ENCODE measurements at places on chromosomes 13 and 19.

GRCh38 chr19:11191273-11191755 lies 6.0 kb downstream of the KANK2 start:
- DNase-seq, result no peak

GRCh38 chr13:38350114-38350617 lies 515 bp downstream of the UFM1 start:
- DNase-seq, result peak; percentile 40

DNA sequence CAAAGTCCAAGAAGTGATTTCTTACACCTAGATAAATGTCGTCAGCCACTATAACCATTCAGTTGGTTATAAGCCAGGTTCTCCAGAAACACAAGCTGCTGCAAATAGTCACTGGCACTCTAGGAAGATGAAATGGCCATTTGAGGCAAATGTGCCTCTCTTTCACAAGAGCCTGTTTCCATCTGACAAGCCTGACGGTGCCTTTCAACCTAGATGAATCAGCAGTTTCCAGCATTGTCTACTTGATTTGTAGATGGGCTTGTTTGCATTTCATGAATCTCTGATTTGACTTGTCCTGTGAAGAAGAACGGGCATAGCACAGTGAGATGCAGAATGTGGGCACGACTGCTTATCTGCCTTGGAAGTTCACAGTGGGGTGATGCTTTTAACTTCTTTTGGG lies 327.2 kb downstream of the LMO7 start:
- DNase-seq, result no peak

- DNase-seq, result peak; percentile 98
Measured at GRCh38 chr19:46859637-46860124, 1.1 kb upstream of the ARHGAP35 start.

DNA sequence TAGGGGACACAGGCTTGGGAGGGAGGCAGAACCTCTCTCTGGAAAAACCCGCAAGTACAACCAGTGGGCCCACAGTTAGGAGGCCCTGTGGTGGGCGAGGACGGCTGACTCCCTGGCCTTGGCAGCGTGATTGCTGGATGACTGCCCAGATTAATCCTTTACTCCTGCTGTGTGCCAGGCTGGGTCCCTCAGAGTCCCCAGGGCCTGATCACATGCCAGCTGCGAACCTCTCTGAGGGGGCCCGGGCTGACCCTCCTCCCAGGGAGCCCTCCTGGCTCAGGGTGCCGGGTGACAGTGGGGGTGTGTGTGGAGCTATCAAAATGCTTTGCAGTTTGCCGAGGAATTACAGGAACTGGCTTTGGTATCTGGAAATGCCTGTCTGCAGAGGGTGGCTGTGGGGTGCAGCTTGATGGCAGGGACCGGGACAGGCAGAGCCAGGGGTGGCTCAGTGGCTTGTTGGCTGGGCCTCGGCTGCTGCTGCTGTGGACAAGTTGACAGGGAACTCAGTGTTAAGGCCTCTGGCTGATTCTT lies 48.9 kb downstream of the DNM2 start:
- peak; percentile 73 for DNase-seq

- no peak for DNase-seq
Measured at GRCh38 chr13:106377931-106378662, 157.4 kb downstream of the EFNB2 start.

- DNase-seq, result peak; percentile 27
Measured at GRCh38 chr19:3028305-3029064, 595 bp downstream of the TLE2 start.

DNA sequence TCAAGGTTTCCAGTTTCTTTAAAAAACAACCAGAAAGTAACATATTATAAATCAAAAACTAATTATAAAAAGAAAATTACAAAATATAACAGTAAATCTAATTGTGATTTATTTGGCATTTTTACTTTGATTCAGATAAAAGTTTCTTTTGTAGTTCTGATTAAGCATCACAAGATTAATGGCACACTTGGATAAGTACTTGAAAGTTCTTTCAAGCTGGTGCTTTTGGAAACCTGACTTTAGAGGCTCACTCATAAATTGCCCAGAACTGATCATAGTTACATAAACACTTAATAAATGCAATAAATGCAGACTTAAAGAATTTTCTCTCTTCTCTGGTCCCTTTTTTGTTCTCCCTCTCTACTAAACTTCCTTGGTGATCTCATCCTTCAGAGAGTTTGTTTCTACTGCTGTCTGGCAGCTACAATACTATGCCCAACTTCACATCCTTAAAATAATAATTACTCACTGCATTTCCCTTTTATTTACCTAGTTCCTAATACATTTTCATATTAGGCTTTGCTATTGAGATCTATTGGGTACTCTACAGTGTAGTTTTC lies 1417.0 kb downstream of the EFNB2 start:
- no peak for DNase-seq

DNA sequence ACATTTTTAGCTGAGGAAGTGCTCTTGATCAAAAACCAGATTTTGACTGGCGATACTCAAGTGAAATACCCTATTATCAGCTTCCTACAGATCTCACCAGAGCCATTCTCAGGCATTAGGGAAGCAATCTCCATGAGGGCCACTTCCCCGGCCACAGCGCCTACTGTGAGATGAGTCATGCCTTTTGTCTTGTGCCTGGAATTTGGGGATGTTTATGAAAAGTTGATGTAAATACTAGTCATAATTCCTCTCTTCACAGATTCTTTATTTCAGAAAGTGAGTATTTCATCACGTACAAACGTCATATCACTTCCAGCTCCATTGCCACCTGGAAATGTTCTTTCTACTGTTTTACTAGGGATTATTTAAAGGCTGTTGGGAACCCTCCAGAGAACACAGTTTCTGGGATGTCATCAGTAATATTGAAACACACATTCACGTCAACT lies 25.3 kb upstream of the SLC46A3 start:
- no peak for DNase-seq

DNA sequence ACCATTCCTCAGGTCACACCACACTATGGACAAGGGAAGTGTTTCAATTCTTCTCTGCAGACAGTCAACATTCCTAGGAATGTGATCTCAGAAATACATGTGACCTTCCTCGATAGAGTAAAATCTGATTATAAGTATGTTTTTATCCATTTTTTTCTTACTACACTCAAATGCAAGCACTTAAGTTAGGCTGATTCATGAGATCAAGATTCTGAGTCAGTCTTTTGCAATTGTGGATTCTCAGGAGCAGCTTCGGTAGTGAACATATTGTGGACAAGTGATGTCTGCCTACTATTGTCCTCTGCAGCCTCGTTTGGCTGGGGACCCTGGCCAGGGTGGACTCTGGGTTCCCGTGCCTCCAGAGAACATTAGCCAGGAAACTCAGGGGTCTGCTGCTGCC lies 3.2 kb downstream of the SERPINE3 start:
- DNase-seq, result no peak

DNA sequence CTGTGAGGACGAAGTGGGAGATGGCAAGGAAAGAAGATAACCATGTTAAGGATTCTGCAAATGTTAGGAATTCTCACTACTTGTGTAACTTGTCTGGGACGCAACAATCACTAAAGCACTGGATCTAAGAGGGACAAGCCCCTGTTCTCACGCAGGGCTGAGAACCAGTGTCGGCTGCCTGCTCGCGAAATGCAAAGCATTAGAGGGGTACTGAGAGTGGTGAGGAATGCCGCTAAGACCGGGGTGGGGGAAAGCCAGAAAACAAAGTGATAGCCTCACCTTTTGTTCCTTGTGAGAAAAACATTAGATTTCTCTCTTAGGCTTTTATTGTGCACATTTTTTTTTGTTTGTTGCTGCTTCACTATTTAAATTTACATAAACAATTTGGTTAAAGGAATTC lies 241.9 kb downstream of the ABCC4 start:
- DNase-seq, result no peak

GRCh38 chr19:38538793-38539528 lies 78.8 kb downstream of the MAP4K1 start:
- no peak for DNase-seq

DNA sequence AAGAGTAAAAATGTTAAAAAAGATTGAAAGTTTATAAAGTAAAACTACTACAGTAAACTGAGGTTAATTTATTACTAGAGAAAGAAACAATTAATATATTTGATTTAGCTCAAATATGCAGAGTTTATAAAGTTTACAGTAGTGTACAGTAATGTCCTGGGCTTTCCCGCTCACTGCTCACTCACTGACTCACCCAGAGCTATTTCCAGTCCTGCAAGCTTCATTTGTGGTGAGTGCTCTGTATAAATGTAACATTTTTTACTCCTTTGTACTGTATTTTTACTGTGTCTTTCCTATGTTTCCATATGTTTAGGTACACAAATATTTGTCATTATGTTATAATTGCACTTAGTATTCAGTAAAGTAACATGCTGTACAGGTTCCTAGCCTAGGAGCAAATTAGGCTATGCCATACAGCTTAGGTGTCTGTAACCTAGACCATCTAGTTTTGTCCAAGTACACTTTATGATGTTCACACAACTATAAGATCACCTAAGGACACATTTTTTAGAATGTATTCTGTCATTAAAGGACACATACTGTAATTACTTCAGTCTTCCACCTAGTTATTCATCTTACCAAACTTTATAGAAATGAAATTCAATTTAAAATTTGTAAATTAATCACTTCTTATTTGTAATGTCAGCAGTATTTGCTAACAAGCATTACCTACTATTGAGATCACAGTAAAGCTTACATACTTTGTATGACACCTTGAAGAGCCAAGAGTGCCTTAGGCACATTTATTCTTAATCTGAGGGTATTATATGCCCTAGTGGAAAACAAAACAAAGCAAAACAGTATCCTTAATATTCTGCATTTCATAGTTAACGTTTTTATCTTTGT lies 683.4 kb downstream of the PCDH9 start:
- DNase-seq, result no peak

DNA sequence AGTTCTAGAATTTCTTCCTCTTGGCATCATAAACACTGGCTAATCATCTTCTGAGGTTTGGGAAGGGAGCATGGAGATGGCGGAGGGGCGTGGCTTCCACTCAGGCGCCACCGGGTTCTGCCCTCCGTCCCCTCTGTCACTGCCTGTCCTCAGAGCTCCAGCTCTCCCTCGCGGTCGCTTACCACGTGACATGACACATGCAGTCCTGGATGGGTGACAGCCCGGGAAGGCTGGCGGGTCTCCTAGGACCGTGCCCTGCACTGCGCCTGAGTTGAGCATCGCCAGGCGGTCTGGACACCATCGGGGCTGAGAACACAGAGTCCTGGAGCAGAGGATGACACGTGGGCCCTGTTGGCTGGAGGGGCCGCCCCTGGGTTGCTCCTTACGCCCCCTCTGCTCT lies 123.3 kb downstream of the RAB20 start:
- DNase-seq, result no peak

- no peak for DNase-seq
Measured at GRCh38 chr19:51524666-51525264, 6.7 kb downstream of the SIGLEC6 start.

GRCh38 chr13:95479731-95480130 lies 72.8 kb upstream of the CLDN10 start:
- no peak for DNase-seq

- no peak for DNase-seq
Measured at GRCh38 chr13:50323440-50324065, 308.3 kb downstream of the KCNRG start.

DNA sequence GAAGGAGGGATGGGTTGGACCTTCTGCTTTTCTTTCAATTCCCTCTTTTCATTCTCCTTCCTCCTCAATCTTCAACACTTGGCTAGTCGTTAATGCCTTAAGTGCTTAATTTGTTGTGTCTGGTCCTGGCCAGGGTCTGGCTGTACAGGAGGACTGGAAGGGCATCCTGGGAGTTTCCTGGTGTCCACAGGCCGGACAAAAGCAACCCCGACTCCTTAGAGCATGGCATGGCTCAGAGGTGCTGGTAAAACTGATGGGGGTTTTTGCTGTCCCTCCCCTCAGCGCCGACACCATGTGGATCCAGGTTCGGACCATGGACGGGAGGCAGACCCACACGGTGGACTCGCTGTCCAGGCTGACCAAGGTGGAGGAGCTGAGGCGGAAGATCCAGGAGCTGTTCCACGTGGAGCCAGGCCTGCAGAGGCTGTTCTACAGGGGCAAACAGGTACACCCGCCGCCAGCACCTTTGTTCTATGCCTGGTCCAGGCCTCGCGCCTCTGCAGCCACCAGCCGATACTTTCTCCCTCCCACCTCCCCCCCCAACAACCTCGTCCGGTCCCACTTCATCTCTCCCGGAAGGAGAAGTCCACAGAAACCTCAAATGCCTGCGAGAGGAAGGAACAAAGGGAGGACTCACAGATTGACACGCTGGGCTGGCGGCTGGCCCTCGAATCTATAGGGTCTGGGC lies 1.4 kb downstream of the UHRF1 start:
- no peak for DNase-seq

- DNase-seq, result no peak
Measured at GRCh38 chr13:28313579-28313978, 175.2 kb downstream of the PAN3 start.

- DNase-seq, result no peak
Measured at GRCh38 chr13:20908714-20909497, 6.4 kb upstream of the XPO4 start.

- DNase-seq, result no peak
Measured at GRCh38 chr13:99153219-99153618, 47.4 kb upstream of the UBAC2 start.

DNA sequence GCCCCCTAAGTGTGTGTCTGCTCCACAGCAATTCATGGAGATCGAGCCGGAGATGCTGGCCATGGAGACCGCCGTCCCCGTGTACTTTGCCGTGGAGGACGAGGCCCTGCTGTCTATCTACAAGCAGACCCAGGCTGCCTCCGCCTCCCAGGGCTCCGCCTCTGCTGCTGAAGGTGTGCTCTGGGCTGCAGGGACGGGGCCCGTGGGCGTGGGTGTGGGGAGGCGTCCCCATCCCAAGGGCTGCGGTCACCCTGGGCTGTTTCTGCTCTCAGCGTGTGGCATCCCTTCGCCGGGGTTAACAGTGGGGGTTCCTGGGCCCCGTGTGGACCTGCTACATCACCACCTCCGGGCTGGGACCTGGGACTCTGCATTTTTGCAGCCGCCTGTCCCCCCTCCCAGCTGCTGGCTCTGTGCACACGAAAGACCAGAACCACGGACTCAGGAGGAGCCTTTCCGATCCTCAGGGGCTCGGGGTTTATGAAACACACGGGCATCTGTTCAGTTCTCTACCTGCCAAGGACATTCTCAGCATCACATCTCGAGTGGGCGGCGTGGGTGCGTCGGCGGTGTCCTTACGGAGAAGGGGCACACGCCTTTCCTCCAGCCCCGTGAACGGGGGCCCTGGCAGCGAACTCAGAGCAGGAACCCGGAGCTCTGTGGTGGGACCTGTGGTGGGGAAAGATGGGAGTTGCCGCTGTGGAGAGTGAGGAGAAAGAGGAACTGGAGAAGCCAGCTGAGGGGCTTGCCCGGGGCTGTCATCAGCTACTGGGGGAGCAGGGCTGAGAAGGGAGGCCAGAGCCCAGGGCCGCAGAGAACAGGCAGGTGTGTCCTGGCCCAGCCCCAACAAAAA lies 7.8 kb downstream of the NCLN start:
- DNase-seq, result no peak

DNA sequence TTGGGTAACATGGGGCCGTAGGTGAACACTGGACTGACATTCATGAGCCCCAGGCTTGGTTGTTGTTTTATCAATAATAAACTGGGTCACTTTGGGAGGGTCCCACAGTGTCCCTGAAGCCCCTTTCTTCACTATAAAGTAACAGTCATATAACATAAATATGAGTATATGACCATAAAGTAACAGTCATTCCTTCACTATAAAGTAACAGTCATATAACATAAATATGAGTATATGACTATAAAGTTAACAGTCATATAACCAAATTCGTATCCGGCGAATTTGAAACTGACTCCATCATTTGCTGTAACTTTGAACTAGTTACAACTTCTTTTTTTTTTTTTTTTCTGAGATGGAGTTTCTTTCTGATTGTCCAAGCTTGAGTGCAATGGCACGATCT lies 210.3 kb downstream of the KATNAL1 start:
- no peak for DNase-seq
